ENCODE measurements at places on chromosomes 12 and 14. TPM values are rescaled to one million over a fixed set of nuclear protein-coding genes. Genes with fewer than 3 reads are reported as not detected.

Gene ARHGEF40
- total RNA-seq, result 19.8 TPM

Gene RIPK3
- 2.9 TPM for total RNA-seq

- no peak for DNase-seq
Measured at GRCh38 chr12:76586764-76587395, 27.3 kb upstream of the OSBPL8 start.

DNA sequence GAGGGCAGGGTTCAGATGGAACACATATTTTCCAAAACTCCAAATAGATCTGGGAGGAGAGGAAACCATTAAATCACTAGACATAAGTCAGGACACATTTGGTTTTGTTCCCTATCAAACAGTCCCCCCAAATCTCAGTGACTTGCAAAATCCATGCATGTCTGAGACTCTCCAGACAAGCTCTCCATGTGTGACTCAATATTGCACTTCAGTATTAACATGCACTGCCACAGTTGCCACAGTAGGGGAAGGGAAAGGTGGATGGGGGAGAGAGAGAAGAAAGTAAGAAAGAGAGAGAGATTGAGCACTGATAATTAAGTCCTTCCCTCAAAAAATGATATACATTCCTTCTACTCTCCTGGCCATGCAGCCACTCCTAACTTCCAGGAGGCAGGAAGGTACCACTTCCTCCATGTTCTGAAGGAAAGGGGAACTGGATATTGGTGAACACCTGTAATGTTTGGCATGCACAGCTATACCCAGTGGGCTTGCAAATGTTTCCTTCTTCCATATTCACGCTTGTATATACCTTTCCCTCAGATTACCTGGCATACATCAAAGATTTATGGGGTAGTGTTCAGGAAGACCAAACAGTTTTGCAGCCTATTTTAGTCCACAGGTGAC is 310.0 kb downstream of the ZFP36L1 start:
- DNase-seq, result no peak

DNA sequence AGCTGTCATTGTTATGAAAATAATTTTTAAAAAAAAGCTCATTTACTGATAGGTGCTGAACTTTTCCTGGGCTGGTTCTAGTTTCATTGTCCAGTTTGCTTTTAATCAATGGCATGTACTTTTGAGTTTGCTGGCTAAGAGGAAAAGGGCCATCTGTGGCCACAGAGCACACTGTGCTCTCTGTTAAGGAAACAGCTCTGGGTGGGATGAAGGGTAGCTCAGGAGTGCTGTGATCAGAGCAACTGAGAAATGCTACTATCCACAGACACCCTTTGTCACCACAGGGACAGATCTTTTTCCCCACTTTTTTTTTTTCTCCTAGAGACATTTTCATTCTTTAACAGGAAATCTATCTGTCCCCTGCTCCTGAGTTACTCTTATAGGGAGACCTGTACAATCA is 387.1 kb upstream of the PRICKLE1 start:
- DNase-seq, result no peak

DNA sequence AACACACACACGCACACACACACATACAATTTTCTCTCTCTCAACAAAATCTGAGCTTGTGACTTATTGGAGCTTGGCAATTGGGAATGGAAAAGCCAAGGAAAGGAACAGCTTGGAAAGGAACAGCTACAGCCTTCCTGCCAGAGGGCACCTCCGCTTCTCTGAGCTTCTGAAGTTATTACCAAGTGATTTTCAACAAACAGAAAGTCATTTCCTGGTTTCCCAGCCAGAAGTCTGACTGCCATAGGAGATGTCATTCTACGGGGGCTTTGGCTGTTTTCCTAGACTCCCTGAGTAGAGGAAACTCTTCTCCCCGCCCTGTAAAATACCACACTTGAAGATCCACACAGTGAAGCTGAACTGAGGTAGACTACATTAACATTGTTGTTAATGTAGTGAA is 198.3 kb downstream of the CFAP54 start:
- no peak for DNase-seq

GRCh38 chr12:131063413-131063812 is 109.7 kb downstream of the ADGRD1 start:
- DNase-seq, result no peak

- DNase-seq, result no peak
Measured at GRCh38 chr14:28776482-28777266, 10.1 kb downstream of the FOXG1 start.

GRCh38 chr14:21096978-21097635 is 1.3 kb downstream of the ZNF219 start:
- no peak for DNase-seq

- no peak for DNase-seq
Measured at GRCh38 chr14:36515105-36515593, 4.9 kb downstream of the NKX2-1 start.

DNA sequence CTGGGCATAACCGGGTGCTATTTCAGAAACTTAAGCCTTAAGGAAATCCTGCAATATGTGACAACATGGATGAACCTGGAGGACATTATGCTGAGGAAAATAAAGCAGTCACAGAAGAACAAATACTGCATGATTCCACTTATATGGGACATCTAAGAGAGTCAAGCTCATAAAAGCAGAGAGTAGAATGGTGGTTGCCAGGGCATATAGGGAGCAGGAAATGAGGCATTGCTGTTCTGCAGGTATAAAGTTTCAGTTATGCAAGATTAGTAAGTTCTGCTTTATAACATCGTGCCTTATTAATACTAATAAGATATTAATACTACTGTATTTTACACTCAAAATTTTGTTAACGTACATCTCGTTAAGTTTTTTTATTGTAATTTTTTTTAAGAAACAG is 124.2 kb upstream of the ATF1 start:
- DNase-seq, result no peak

GRCh38 chr14:99947695-99948094 is 117.5 kb upstream of the EVL start:
- DNase-seq, result no peak
